ENCODE measurements at places on chromosomes 12 and 14. TPM values are rescaled to one million over a fixed set of nuclear protein-coding genes. Genes with fewer than 3 reads are reported as not detected.

DNA sequence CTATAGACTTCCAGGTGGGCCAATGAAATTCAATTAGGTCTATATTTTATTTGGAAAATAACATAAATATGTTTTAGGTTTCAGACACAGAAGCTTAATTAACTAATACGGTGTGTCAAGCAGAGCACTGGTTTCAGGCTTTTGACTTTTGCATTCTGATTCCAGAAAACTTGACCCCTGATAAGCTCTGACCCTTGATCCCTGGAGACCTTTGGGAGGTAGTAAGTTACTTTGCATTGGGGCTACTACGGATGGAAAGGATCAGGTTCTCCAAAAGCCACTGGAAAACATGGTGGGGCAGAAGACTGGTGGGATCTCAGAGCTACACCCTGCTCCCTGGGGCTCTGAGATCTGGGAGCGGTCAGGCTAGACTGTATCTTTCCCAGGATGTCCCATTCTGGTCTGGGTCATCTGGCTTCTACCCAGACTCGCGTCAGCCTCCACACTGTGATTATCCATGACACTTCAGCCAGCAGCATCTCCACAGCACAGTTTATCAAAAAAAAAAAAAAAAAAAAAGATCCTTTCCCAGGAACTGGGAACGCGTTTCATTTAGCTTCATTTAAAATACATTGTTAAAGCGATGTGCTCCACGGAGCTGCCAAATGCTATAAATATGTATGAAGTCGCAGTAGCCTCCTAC, 17.8 kb upstream of the EMP1 start:
- DNase-seq = no peak

- no peak for DNase-seq
Measured at GRCh38 chr12:89236748-89237383, 115.4 kb downstream of the DUSP6 start.

- no peak for DNase-seq
Measured at GRCh38 chr12:91857813-91858542, 287.7 kb downstream of the BTG1 start.

The IAPP gene
- total RNA-seq = not detected

Measured in T-helper 17 cell (primary cell).